EL (cell line): ENCODE measurements at places on chromosomes 4 and X.
A peak's percentile ranks its signal among the peaks of the same experiment; 100 is the strongest.

- DNase-seq, result peak; percentile 56
These were observed 1.0 kb downstream of the PGRMC2 start for GRCh38 chr4:128286474-128287058.

- no peak for DNase-seq
These were observed 90.5 kb upstream of the WDR1 start for GRCh38 chr4:10207116-10207515.

DNA sequence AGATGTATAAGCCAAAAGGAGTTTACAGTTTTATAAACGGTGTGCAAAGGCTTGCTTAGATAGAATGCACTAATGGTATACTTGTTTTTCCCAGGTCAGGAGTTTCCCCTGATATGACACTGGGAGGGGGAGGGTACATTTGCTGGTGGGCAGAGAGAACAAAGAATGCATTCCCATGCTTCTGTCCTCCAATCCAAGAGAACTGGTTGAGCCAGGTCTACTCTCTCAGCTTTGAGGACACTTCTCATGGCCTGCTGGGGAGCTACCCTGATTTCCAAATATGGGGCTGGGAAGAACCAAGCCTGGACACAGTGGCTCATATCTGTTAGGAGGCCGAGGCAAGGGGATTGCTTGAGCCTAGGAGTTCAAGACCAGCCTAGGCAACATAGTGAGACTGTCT, 3.3 kb upstream of the GPC4 start:
- DNase-seq, result no peak

GRCh38 chr4:150886597-150886996, 128.5 kb downstream of the LRBA start:
- peak; percentile 4 for DNase-seq

- no peak for DNase-seq
These were observed 270.1 kb upstream of the ARSJ start for GRCh38 chr4:114249561-114249960.

DNA sequence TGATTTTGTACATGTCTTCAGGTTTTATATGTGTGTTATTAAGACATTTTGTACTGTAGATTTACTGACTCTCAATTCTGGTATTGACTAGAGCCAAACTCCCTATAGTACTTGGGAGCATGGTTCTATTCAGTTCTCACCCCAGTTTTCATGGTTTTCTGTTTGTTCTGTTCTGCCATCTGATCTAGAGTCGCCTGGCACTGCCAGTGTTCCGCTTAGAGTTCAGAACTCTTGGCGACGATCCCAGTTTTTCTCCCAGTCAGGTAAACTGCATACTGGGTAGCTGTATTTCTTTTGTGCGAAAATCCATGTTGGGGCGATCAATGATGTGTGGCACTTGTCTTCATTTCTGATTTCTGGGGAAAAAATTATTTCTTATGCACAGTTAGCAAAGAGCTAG, 78.0 kb downstream of the PHOX2B start:
- DNase-seq, result no peak

DNA sequence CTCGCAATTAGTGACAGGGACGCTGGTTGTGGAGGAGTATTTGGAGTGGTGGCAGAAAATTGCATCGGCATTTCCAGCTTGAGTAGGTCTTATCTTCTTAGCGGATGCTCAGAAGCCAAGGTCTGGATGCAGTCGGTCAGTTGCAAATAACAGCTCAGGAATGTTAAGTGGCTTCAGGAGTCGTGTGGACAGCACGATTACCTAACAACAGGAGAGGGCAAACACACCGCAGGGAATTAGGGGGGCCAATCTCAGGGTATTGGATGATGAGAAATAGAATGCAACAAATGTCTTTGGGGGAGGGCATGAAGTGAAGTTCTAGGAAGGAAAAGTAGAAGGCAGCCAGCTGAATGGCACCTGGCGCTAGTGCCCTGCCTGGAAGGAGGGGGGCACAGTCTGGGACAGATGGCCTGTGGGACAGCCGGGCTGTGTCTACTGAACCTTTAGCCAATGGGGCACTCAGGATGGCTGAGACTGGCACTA, 11.8 kb downstream of the RASL11B start:
- no peak for DNase-seq

GRCh38 chr4:3436048-3436797, 5.5 kb upstream of the HGFAC start:
- no peak for DNase-seq

GRCh38 chr4:41572516-41572915, 34.6 kb downstream of the LIMCH1 start:
- DNase-seq, result peak; percentile 31

- peak; percentile 16 for DNase-seq
These were observed 166.6 kb upstream of the GLRA2 start for GRCh38 chrX:14362721-14363120.

- DNase-seq, result no peak
These were observed 1.5 kb upstream of the NDNF start for GRCh38 chr4:121073672-121074381.

GRCh38 chrX:37332055-37332454, 17.1 kb upstream of the PRRG1 start:
- DNase-seq, result no peak

DNA sequence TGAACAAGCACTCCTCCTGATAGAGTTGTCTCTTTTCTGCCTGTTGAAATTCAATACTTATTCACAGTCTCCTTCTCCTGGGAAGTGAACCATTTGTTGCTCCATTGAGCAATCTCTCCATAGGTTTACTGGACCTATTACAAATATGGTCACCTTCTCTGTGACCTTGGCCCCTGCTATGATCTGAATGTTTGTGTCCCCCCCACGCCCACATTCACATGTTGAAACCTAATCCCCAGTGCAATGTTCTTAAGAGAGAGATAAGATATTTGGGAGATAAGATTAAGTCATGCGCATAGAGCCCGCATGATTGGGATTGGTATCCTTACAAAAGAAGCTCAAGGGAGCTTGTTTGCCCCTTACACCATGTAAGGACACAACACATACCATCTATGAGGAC, 54.1 kb upstream of the GABRE start:
- DNase-seq, result no peak

- peak; percentile 59 for DNase-seq
These were observed at the start of gene RADX for GRCh38 chrX:106611679-106612392. TSS of gene RADX (plus strand) at chrX:106611978. CDS start at chrX:106612081, 103 bp downstream.

- no peak for DNase-seq
These were observed 34.2 kb upstream of the FAT1 start for GRCh38 chr4:186757696-186758355.

GRCh38 chr4:124219389-124219788, 493.1 kb downstream of the ANKRD50 start:
- DNase-seq, result no peak

- no peak for DNase-seq
These were observed 78.2 kb downstream of the SLC10A7 start for GRCh38 chr4:146443525-146443924.

DNA sequence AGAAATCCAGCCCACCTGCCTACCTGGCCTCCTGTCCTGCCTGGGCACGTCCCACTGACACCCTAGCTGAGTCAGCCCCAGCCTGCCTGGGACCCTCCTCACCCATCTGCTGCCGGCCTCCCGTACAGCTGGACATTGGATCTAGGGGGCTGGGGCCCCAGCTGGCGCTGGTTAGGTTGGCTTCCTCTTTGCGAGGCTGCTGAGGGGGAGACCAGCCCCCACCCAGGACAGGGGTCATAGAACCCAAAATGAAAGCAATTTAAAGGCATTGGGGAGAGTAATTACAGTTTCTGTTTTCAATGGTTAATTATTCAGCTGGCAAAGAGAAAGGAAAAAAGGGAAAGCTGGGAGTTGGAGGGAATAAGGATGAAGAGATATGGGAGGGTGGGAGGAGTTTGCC, 15.8 kb downstream of the EFNB1 start:
- no peak for DNase-seq

DNA sequence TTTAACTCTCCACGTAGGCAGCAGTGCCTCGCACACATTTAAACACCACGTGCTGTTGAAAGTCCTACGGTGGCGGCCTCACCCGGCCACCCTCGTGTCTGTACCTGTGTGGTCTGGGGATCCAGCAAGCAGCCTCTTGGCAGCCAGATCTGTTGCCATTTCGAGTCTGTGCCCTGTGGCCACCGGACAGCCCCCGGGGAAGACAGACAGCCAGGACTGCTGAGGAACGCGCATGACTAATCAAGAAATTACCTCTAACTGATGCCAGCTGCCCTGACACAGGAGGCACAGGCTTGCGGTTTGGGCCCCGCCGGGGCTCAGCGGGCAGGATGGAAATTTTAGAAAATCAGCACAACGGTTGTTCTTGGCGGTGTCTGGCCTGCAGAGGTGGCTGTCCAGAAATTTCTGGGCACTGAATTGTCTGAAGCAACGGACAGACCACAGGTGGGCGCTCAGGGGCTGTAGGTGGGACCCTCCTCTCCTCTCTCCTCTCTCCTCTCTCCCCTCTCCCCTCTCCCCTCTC, 15.6 kb upstream of the ASMTL start:
- peak; percentile 77 for DNase-seq

- DNase-seq, result no peak
These were observed 35.9 kb downstream of the HPGDS start for GRCh38 chr4:94306713-94307112.

DNA sequence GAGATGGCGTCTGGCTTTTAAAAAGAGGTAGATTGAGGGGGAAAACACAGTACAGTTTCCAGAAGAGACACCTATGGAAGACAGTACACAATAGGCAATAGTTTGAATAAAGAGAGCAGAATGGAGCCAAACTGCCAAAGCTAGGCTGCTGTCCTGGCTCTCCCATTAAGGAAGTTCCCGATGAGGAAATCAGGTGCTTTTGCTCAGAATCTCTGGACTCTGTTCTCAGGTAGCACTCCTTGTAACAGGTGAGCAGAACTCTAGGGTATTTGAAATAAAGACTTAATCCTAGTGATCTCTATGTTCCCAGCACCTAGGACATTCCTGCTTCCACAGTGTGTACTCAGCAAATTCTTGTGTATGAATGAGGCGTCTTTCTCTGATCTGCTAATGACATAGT, 1.6 kb downstream of the EGF start:
- no peak for DNase-seq

- DNase-seq, result no peak
These were observed 823.5 kb downstream of the ADGRL3 start for GRCh38 chr4:62023633-62024032.

DNA sequence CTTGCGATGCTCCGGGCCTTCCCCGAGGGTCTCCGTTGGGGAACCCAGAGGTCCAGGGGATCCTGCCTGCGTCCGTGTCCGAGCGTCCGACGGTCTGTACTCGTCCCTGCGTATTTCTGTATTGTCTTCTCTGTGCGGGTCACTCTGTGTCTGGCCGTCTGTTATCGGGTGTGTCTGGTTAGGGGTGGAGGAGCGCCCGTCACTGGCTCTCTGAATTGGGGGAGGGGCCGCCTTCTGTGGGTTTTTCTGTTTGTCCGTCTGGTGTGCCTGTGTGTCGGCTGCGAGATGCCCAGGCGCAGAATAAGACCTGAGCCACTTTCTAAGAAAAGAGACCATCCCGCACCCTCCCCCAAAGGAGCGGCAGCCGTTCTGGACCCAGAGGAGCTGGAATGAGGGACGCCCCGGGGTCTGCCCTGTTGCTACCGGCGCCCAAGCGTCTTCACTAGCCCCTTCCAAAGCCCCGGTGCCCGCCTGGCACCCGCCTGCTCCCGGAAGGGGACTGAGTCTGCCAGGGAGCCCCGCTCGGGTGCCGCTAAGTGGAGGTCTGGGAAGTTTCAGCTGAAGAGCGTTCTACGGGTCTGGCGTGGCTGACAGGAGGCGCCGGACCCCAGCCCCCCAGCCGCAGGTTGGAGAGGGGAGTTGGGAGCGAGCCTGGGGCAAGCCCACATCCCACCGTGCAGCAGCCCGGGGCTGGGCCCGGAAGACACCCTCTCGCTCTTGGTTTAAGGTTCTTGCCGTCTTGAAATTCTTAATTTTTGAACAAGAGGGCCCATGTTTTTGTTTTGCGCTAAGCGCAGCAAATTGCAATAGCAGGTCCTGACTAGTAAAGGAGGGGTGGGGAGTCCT, 1.0 kb upstream of the OTOP1 start:
- no peak for DNase-seq

- peak; percentile 31 for DNase-seq
These were observed 80.8 kb upstream of the ANK2 start for GRCh38 chr4:112968451-112969159.

DNA sequence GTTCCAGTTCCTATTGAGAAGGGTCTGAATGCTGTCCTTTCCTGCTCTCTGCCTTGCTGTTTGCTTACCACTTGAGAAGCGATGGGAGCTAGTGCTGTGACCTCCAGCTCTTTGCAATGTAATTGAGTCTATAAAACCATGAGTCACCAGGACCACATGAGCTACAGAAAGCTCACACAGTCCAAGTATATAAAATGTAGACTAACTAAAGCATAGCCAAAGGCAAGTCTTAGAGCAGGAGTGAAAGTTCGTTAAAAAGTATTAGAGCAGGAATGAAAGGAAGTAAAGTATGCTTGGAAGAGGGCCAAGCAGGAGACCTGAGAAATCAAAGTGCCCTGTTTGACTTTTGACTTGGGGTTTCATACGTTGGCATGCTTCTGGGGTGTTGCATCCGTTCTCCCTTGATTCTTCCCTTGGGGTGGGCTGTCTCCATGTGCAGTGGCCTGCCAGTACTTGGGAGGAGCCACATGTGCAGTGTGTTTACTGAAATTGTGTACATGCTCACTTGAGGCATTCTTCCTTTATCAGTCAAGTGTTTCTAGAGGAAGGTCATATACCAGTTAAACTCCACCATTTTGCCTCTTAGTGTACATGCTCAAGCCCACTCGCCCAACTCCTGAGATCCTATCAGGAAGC, 71.3 kb upstream of the KIT start:
- DNase-seq, result peak; percentile 91

GRCh38 chr4:1092026-1092982, 21.1 kb downstream of the RNF212 start:
- DNase-seq, result no peak

- no peak for DNase-seq
These were observed 108.0 kb upstream of the USP38 start for GRCh38 chr4:143076723-143077122.

DNA sequence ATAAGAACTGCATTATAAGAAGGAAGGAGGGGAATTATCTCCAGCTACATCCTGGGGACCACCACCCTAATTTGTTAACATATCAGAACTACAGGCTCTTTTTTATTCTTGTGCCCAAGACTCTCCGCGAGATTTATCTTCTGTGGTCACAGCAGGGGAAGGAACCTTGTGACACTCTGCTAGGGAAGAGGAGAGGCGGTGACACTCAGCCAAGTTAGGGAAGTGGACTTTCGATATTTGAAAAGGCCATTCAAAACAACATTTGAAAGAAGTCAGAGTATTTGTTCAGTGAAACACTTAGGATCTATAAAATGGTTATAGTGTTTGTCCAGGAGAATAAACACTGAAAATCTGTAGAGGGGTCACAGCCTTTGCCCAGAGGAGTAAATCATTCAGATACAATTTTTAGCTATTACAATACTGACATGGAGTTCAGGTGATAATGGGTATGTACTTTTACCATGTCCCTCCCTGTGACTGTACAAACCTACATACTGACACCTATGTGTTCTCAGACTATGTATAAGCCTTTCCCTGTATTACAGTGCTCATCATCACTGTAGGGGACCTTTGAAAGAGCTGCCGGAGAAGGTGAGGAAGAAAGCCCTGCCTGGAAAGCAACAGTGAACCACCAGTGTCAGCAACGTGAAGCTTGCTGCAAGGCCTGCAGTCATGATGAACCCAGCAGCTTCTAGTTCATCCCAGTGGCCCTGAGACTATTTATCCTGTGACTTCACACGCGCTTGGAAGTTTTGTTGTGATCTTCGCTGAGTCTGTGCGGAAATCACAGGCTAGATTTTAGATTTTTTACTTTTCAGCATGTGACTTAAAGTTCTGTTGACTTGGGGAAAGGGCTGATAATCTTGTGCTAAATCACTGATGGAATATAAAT, 8.5 kb upstream of the PTTG2 start:
- no peak for DNase-seq
